ENCODE measurements at places on chromosomes 11 and 22.

- no peak for DNase-seq
Observed at GRCh38 chr22:46894081-46894671, 131.7 kb downstream of the TBC1D22A start.

DNA sequence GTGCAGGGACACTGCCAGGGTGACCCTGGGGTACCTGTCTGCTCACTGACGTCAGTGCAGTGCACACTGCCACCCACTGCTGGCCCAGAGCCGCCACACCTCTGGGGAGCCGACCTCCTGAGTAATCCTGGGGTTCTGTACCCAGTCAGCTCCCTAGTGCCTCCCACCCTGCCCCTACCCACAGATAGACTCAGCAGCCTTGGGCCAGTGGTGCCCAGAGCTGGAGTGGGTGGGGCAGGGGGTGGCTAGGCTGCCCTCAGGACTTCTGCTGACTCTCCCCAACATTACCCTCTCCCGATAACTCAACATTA, 5.8 kb downstream of the NRXN2 start:
- no peak for DNase-seq

DNA sequence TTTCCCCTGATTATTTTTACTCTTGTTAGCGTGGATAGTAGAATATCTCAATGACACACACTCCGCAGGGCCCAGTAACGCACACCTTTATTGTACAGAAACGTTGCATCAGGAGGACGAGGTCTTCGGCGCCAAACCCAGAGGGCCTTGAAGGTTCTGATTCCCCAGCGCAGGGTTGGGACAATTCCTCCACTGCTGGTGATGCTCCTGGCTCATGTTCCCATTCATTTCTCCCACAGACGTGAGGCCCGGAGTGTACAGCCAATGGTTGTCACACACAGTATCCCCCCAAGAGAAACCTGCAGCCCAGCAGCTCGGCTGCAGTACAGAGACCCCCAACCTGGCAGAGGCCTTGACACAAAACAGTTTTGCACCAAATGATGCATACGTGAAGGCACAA, 6.1 kb upstream of the ANO1 start:
- no peak for DNase-seq

GRCh38 chr11:87110443-87111131, 72.9 kb downstream of the TMEM135 start:
- DNase-seq = no peak

GRCh38 chr11:31646216-31646615, 136.6 kb downstream of the ELP4 start:
- no peak for DNase-seq

GRCh38 chr22:50473088-50473487, 1.7 kb downstream of the SBF1 start:
- peak; percentile 77 for DNase-seq

- DNase-seq = no peak
Observed at GRCh38 chr11:131568318-131568717, 197.9 kb downstream of the NTM start.

- peak; percentile 61 for DNase-seq
Observed at GRCh38 chr11:4539603-4540219, 5.3 kb upstream of the OR52M1 start.

GRCh38 chr11:126968915-126969314, 31.7 kb downstream of the KIRREL3 start:
- DNase-seq = no peak

GRCh38 chr11:8758619-8759169, 76.1 kb downstream of the RPL27A start:
- DNase-seq = no peak

GRCh38 chr11:59145534-59145933, 2.9 kb downstream of the FAM111A start:
- no peak for DNase-seq

DNA sequence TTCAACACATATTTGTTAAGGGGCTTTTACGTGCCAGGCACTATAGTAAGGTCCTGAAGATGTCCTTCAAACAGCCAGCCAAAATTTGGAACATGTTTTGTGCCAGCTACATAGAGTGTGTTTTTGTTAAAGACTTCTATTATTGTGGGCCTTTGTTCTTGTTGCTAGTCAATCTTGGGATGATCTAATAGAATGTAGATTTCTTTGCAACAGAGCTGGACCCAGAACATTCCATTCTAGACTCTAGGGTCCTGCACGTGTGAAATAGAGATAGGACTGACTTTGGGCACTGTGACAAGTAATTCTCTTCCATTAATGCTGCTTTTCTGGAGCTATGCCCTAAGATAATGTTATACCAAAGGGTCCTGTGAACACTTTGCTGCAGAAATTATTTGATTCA, 16.9 kb upstream of the IPO7 start:
- no peak for DNase-seq

GRCh38 chr11:17693531-17693930, 25.8 kb upstream of the MYOD1 start:
- no peak for DNase-seq

DNA sequence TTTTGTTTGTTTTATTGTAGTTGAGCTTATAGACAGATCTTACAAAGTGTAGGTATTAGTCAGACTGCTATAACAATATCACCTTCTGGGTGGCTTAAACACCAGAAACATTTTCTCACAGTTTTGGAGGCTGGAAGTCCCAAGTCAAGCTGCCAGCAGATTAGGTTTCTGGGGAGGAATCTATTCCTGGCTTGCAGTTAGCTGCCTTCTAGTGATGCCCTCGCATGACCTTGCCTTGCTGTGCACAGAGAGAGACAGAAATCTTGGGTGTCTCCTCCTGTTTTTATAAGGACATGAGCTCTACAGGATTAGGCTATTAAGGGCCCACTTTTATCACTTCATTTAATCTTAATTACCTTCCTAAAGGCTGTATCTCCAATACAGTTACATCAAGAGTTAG, 1635.2 kb downstream of the FAM181B start:
- no peak for DNase-seq

DNA sequence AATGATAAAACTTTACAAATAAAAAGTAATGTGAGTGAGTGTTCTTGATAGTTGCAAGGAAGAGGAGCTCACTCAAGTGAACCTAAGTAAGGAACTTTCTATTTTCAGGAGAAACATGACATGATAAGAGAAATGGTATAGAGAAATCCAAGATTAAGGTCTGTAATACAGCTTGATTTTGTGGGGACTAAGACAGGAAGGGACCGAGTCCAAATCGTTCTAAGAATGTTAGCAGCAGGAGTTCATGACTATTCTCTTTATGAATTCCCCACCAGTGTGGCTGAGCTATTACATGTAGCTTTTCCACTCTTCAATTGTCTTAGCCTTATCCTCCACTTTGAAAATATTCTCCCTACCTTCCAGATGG, 698.6 kb upstream of the ARHGAP42 start:
- no peak for DNase-seq

DNA sequence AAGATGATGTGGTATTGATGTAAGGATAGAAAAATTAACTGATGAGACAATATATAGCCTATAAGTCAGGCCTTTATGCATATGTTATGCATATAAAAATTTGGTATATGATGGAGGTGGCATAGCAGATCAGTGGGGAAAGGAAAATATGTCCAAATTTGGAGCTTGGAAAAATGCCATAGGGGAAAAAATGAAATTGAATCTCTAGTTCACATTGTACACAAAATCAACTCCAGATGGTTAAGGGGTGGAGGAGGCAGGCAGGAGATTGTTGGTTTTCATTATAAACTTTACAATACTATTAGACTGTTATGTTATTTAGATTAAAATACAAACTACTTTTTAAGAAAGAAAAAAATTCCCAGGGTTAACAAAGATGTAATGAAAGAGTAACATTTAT, 15.1 kb upstream of the CD3E start:
- DNase-seq = no peak

GRCh38 chr11:32006799-32007388, 84.0 kb upstream of the RCN1 start:
- peak; percentile 38 for DNase-seq

DNA sequence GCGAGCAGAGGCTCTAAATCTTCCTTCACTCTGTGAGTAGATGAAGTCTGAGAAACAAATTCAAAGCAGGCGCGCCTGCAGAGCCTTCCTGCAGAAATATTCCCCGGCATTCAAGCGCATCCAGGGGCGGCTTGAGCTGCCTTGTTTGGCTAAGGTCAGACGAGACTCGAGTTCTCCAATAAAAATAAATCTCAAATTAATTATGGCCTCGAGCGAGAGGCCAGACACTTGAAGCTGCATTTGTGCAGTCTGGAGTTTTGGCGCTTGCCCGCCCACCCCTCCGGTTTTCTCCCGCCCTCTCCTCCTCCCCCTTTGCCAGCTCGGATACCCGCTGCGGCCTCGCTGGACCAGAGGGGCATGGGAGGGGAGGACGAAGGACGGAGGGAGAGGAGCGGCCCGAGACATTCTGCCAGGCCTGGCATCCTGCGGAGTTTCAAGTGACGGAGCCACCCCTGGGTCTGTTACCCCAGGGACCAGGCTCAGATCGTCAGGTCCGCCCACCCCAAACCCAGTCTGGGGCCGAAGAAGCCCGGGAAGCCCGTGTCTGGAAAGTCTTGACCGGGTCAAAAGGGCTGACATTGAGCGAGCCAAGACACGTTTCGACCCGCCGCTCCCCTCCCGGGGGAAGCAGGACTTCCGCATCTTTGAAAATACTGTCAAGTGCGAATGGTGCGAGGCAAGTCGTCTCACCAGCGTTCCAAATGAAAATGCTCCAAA, 3.8 kb upstream of the FLI1 start:
- no peak for DNase-seq

GRCh38 chr11:10592331-10592730, 23.9 kb upstream of the LYVE1 start:
- no peak for DNase-seq

DNA sequence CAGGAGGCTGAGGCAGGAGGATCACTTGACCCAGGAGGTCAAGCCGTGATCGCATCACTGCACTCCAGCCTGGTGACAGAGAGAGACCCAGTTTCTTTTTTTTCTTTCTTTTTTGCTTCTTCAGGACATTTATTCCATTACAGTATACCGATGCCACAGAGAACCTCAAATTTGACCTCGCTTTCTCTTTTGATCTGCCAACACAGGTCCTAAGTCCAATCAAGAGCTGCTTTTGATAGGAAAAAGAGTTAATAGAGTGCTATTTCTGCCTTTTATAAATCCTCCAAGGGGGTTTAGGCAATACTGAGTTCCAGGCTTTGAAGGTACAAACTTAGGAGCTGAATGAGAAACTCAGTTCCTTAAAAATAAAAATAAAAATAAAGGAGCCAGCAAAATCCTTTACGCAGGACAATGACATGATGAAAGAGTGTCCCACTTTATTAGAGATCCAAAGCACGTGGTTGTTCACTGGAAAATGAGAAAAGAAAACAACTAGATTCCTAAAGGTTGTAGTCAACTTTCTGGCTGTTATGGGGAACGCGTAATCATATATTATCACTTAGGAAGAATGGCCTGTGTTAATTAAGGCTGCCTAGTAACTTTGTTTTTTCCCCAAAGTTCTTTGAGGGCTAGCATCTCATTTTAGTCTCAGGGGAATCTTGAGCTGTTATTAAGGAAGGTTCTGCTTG, 27.2 kb downstream of the FADD start:
- DNase-seq = no peak

DNA sequence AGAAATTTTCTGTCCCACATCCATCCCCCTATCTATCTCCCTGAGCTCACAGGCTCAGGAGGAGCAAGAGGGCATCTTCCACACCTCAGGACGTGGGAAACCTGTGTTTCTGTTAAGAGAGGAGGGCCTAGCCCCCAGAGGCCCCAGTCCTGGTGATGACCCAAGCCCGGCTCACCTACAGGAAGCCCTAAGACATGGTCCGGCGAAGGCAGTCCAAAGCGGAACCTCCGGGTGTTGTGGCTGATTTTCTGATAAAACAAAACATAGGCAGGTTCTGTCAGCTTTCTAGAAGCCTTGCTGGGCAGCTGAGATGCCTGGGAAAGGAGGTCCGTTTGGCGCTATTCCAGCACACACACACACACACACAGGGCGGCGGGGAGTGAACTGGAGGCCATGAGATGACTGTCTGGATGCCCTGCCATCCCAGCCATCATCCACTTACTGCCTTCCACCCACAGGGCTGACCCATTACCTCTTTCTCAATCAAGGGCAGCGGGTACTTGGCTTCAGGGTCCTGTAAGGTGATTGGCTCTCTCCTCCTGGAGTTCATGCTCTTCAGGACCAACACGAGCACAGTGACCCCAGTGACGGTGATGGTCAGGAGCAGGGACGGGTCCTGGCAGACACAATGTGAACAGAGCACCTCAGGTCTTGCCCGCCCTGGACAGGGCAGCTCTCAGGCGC, 882 bp downstream of the CYB5R2 start:
- DNase-seq = no peak

- no peak for DNase-seq
Observed at GRCh38 chr11:90512846-90513245, 290.0 kb upstream of the CHORDC1 start.

GRCh38 chr22:31496735-31497146, 405 bp downstream of the SFI1 start:
- DNase-seq = peak; percentile 59

- DNase-seq = no peak
Observed at GRCh38 chr11:132531921-132532320, 1000.4 kb downstream of the OPCML start.

- no peak for DNase-seq
Observed at GRCh38 chr11:80815752-80816453, 1375.1 kb upstream of the TENM4 start.

DNA sequence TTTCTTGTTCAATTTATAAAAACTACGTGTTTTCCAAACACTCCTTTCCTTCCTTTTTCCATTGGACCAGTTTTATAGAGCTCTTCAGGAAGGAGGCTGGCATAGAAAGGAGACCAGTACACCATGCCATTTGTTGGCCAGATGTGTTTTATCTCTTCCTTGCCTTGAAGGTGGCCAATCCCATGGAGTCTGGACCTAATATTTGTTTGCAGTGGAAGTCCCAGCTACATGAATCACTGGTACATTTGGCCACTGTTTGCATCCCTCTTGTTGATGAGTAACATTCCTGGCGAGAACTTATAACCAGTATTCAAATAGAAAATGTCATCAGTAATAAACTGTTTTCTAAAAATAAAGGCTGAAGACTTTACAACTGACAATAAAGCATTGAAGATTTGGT, 110.2 kb downstream of the ANO3 start:
- DNase-seq = no peak

DNA sequence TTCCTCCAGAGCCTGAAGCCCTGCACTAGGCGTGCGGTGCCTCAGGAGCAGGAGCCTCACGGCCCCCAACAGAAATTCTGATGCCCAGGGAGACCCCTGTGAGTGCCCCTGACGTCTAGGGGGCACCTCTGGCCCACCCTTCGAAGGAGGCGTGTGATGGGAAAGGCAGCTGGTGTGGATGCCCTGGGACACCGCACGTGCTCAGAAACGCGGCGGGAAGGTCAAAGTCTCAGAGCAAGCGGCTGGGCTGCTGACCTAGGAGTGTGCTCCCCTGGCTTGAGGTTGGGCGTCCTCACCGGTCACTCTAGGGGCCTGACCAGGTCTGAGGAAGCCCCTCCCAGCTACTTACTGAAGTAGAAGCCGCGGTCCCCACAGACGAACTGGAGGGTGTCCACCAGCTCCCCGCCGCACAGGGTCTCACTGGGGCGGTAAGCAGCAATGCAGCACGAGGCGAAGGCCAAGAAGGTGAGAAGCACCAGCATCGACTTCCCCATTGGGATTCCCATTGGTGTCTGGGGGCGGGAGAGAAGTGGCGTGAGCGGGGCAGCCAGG, 4.1 kb downstream of the IGF2 start:
- DNase-seq = no peak
